Amniotic stem cell (primary cell): ENCODE measurements at places on chromosomes 5 and 9.
A peak's percentile ranks its signal among the peaks of the same experiment; 100 is the strongest.

DNA sequence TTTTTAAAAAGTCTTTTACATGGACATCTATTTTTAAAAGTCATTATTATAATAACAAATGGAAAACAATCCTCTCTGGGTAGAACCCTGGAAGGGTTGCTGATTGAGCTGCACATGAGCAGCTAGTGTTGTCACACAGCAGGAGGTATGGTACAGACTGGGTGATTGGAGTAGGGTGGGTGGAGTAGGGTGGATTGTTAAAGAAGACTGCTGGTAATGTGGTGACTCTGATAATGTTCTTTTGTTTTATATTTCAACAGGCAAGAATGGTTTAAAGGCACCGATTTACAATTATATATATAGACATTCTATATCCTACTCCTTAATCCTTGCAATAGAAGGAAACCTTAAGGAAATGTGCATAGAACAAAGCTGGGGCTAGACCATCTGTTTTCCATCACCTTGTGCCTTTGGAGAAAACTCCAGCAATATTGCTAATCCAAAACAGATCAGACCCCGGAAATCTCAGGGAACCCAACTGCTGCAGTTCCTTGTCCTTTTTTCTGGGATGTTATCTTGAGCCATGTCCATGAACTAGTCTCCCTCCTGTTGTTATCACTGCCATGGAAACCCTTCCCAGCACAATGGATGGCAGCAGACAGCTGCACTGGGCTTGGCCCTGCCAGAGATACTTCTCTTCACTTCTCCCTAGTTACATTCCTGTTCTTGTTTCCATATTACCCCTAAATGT, 129.7 kb downstream of the YIPF5 start:
- no peak for DNase-seq

DNA sequence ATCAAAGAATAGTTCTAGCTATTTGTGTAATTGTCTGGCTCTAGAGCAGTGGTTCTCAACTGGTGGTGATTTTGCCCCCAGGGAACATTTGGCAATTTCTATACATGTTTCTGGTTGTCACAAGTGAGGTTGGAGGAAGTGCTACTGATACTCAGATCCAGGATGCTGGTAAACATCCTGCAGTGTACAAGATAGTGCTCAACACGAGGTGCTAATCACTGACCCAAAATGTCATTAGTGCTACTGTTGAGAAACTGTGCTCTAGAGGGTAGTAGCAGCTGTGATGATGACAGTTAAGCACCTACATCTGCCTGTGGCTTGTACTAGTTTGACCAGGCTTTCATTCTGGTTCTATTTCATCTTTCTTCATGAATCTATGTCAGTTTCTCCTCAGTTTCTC, 22.1 kb downstream of the LRRC19 start:
- no peak for DNase-seq

GRCh38 chr9:134722120-134722701, 80.6 kb downstream of the COL5A1 start:
- DNase-seq, result no peak

DNA sequence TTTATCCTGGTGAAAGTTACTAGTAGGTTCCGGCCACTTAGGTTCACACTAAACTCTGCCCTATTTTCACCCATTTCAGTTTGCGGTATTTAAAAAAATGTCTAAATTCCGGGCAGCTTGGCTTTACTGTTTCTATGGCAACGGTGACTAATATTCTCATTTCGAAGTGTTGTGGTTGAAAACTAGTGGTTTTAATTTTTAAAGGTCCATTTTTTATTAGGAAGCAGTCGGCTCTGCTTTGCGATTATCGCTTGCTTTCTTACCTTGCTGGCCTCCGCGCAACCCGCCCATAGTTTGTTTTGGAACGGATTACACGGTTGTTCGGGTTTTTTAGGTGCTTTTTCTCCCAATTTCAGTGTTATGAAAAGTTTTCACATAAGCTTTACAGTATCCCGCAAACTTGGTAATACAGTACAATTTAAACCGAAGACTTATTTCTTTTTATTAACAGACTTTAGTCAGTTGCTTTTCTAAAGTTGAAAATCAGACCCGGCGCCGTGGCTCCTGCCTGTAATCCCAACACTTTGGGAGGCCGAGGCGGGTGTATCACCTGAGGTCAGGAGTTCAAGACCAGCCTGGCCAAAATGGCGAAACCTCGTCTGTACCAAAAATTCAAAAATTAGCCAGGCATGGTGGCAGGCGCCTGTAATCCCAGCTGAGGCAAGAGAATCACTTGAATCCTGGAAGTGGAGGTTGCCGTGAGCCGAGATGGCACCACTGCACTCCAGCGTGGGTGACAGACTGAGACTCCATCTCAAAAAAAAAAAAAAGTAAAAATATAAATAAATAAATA, 1.6 kb downstream of the KDM4C start:
- DNase-seq, result peak; percentile 75

GRCh38 chr5:66516550-66516949, 79.6 kb upstream of the MAST4 start:
- no peak for DNase-seq

DNA sequence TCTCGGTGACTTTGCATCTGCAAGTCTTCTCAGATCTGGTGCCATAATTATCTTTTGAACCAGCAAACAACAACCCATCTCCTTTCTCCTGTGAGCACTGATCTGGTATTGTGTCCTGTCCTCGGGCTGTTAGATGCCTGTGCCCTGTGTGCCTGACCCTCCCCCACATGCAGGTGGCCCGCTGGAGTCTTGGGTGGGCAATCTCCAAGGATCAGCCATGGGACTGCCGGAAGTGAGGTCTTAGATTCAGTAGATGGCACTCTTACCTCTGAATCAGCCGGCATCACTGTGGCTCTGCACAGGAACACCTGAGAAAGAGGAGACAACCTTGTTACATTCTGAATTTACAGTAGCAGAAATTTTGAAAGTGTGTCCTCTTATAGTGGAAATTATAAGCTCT, 172.4 kb downstream of the IRX2 start:
- DNase-seq, result no peak

DNA sequence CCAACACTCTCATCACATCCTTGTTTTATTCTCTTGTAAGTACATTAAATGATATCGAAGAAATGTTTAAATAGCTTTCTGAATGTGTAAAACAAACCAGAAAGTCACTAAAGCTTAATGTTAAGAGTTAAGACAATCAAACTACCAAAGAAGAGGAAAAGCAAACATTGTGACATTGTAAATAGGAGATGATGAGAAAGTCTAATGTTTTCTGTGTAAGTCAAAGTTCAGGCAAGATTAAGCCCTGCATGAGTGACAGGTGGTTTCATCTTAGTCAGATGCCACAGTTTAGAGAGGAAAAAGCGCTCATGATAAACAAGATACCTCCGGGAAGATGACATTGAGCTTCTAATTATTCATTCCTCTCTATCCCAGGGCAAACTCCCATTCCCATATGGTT, 50.9 kb upstream of the PHYKPL start:
- DNase-seq, result no peak

DNA sequence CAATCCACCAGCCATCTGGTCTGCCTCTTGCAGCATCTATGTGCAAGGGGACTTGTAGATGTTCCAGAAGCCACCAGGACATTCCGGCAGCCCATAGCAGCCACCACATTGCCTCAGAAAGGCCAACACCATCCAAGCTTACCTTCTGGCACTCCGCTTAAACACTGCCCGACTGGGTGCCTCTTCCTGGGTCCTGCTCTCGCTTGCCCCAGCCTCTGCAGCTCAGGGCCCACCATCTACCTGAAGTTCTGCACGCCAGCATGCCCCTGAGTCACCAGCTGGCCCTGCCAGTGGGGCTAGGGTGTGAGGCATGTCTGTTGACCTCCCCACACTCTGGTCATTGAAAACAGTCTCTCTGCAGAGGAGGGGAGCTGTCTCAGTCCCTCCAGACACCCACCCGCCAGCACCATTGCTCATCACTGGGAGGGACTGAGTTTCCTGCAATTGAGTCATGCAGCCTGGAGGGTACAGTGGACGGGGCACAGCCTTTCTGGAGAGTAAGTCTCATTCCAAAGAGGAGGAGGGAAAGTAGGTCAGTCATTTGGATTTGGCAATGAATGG, 16.9 kb upstream of the COL5A1 start:
- DNase-seq, result peak; percentile 85

DNA sequence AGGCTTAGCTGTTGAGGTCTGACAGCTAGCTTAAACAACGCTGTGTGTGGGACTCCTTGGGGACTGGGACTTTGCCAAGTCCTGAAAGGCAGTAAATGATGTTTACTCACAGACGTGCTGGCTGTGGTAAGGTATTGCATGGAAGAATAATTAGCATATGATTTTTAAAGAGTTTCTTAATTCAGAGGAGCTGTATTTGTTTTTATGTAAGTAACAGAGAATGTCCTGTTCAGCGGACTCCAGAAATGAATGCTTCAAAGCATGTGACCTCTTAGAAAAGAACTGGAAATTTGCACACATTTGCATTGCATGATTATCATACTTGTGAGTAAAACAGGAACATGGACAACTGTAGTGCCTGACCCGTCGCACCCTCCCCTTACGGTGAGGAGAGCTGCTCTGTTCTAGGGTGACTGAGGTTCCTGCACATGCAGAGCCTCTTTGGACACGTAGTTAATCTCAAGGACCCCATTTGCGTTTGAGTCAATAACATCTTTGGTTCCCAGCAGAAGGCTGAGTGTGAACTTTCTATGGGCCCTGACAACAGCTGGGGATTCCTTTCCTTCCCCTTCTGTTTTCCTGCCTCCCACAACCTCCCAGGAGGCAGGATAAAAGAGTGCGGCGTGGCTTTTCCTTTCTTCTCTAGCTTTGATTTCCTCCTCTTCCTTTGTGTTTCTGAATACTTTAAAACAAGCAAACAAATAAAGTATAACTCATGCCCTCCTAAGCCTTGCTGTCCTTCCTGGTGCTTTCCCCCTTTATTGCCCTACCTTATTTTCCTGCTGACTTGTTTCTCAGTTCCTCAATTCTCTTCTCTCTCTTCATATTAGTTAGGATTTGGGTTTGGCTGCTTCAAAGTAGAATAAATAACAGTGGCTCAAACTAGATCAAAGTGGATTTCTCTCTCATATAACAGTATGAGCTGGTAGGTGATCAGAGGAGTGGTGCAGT, 157.2 kb upstream of the CD180 start:
- no peak for DNase-seq

DNA sequence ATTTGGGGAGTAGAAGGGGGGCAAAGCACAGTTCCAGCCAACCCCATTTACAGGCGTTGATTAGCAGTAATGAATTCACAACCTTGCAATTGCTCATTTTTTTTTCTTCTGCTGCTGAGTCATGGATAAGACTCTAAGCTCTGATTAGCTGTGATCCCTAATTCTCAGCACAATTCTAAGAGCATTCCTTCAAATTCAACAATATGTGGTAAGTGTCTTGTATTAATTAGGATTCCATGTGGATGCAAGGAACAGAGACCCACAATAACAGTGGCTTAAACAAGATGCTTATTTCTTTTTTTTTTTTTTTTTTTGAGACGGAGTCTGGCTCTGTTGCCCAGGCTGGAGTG, 133.4 kb downstream of the PALM2AKAP2 start:
- DNase-seq, result no peak

DNA sequence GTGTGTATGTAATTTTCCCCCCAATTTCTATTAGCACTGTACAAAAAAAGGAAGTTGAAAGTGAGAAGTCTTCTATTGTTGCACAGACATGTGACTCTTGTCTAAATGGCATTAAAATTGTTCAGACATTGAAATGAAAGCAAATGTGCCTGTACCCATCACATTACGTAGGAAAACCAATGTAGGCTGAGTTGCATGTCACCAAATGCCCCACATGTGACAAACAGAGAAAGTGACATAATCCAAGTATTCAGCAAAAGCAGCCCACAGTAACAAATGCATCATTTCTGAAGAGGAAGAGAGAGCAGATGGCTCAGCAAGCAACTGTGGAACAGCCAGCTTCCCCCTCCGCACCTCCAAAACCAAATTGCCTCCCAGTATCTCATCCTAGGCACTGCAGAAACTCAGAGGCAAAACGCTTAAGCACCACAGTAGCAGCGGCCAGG, 161.5 kb upstream of the NR4A3 start:
- DNase-seq, result no peak

GRCh38 chr5:149672701-149673476, 57.2 kb upstream of the PPARGC1B start:
- no peak for DNase-seq

DNA sequence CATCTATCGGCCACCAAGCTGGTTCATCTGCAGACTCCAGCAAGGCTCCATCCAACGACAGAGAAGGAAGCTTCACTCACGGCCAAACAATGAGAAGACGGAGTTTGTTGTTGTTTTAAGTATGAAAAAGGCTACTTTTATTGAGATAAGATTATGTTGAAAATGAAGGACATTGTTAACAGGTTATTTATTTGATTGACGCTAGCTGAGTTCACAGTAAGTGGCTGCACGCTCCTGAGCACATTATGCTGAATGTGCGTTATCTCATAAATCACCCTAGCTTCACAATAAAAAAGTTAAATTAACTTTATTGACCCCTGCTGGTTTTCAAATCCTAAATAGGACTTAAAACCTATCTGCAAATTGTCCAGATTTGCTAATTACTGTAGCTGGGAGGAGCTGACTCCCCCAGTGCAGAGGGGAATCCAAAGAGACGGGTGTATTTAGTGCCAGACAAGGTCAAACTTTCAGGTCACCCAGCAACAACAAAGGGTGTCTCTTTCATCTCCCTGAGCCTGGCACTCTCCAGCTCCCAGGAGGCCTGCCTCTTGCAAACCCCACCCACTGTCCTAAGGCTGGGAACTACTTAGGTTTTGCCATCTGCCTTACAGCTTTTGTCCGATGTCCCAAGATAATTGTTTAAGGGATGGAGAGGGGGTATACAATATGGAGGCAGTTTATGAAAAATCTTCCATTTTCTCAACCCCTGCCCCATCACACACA, 129.2 kb downstream of the ZDHHC21 start:
- no peak for DNase-seq

DNA sequence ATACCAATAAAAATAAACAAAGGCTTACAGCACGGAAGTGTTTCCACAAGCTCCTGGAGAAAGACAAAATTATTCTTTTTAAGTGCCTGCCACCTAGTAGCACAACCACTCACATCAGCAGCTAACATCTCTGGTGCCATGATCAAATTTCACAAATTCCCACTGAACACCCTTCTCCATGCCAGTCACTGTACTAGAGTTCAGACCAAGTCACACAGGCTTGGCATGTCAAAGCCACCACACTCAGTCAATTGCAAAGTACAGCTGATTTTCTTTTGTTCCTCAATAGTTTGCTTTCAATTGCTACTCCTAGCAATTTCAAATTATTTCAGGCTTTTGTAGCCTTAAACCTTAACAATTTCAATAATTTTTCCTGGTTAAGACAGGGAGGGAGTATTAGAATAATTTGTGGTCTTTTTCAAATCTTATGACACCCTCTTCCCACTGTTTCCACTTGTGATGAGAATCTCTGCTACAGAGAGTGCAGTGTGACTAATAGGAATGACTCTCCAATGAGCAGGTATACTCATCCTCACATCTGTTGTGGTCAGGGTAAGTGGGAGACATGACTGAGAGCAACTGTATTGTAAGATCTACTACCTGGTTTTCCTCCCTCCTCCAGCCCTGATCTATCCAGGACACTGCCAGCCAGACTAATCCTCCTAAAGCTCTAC, 46.2 kb downstream of the RNF145 start:
- no peak for DNase-seq

GRCh38 chr5:38305148-38305547, 46.8 kb downstream of the EGFLAM start:
- DNase-seq, result no peak
